ENCODE measurements at places on chromosomes 11 and 22.
A peak's percentile ranks its signal among the peaks of the same experiment; 100 is the strongest.

GRCh38 chr11:1755692-1756561, 5.5 kb upstream of the IFITM10 start:
- no peak for DNase-seq

DNA sequence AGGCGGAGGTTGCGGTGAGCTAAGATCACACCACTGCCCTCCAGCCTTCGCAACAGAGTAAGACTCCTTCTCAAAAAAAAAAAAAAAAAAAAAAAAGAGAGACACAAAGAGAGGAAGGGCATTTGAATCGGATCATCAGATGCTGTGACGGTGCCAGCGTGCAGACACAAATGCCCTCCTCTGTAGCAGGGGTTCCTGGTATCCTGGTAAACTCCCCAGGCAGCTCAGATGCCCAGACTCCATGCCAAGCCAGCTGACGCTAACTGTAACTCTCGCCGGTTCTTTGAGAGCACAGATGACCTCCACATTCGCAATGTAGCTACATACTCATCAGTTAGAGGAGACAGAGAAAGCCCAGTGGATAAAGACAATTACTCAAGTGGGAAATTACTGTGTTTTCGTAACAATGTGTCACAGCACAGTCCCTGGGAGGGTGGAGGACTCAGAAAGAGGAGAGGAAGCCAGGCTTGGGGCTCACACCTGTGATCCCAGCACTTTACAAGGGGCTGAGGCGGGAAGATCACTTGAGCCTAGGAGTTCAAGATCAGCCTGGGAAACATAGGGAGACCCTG, 153.1 kb downstream of the BRD1 start:
- no peak for DNase-seq

DNA sequence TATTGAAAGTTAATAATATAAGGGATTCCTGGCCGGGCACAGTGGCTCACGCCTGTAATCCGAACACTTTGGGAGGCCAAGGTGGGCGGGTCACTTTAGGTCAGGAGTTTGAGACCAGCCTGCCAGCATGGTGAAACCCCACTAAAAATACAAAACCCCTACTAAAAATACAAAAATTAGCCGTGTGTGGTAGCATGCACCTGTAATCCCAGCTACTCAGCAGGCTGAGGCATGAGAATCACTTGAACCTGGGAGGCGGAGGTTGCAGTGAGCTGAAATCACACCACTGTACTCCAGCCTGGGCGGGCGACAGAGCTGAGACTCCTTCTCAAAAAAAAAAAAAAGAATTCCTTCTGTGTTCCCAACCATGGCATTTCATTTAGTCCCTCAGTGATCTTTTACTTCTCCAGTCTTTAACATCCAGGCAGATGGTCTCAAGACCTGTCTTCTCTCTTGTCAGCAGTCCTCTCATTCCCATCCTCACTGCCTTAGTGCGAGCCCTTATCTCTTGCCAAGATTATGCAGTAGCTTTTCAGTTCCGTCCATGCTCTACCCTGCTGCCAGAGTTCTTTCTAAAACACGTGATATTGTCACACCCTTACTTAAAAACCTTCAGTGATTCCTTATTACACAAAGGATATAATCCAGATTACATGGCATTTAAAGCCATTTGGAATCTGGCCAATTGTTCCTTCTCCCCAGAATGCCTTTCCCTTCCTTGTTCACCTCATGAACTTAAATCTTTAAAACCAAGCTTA, 17.9 kb downstream of the RTN3 start:
- no peak for DNase-seq

DNA sequence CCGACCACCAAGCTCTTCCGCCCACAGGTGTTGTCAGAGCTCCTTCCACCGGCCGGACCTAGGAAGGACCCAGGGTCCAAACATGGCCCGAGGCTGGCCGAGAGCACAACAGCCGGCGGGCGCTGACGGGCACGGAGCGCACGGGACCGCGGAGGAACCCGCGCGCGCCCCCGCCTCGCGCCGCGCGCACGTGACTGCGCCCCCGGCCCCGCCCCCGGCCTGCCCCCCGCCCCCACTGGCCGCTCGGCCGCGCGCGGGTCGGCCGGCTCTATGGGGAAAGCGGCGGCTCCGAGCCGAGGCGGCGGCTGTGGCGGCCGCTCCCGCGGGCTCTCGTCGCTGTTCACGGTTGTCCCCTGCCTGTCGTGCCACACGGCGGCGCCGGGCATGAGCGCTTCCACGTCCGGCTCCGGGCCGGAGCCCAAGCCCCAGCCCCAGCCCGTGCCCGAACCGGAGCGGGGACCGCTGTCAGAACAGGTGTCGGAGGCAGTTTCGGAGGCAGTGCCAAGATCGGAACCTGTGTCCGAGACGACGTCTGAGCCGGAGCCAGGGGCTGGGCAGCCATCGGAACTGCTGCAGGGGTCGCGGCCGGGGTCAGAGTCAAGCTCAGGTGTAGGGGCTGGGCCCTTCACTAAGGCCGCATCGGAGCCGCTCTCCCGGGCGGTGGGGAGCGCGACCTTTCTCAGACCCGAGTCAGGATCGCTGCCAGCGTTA, at the start of gene OSBP2:
Gene OSBP2, plus strand, starts transcription at position 235 of the 711 bp plus-strand sequence. Its CDS starts 36 bp downstream, at position 271.
- peak; percentile 77 for DNase-seq

- no peak for DNase-seq
Measured at GRCh38 chr22:28609921-28610320, 69.7 kb downstream of the TTC28 start.

- no peak for DNase-seq
Measured at GRCh38 chr11:63888170-63889086, 28.5 kb downstream of the RCOR2 start.

- no peak for DNase-seq
Measured at GRCh38 chr11:110431051-110431672, 1.4 kb downstream of the FDX1 start.

DNA sequence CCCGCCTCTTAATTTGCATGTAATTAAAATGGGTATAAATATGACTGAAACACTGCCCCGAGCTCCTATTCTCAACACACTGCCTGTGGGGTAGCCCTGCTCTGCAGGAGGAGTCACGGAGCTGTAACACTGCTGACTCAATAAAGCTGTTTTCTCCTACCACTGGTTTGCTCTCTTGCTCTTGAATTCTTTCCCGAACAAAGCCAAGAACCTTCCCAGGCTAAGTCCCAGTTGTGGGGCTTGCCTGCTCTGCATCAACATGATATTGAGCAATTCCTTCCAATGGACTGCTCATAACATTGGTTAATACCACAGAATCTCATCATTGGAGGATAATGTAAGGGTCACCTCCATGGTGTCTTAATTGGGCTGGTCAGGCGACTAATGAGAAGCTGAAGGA, 114.4 kb downstream of the FBXO7 start:
- DNase-seq = no peak

DNA sequence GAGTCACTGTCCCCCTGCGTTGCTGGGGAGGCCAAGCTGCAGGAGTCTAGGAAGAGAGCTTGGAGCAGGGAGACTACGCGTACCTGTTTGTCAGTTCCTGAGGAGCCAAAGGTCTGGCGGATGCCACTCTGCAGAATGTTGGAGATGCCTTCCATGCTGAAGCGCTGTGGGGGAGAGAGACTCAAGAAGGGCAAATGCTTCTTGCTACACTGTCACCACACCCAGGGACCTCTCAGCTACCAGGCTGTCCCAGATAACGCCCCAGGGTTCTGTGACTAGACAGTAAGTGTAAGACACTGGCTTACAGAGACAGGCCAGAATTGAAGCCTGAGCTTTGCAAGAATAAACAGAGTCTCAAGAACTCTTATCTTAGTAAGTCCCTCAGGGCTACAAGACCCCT, 42.0 kb downstream of the FEZ1 start:
- DNase-seq = no peak

DNA sequence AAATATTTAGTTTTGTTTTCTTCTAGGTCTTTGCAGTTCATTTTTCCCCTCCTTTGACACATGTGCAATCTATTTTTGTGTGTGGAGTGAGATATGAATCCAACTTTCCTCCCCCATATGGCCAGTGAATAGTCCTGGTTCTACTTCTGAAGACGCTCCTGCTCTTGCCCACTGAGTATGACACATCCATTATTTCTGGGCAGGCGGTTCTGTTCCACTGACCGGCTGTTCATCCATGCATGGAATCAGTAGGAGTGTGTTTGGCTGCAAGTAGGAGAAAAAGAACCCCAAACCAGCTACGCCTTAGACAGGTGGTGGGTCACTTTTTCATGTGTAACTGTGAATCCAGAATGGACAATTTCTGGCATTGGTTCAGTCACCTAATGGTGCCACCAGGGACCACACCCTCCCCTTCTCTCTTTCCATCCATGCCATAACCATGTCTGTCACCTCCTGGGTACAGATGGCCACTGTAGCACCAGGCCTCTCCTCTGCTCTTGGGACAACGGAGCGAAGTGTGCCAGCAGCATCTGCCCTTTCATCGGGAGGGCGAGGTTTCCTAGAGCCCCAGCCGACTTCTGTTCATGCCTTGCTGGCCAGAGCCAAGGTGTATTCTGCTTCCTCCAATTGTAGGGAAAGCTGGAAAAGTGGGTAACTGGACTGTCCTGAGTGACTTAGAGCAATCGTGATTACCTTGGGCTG, 67.4 kb upstream of the SLC22A12 start:
- DNase-seq = no peak

GRCh38 chr11:66723693-66724092, 5.3 kb downstream of the SPTBN2 start:
- no peak for DNase-seq

DNA sequence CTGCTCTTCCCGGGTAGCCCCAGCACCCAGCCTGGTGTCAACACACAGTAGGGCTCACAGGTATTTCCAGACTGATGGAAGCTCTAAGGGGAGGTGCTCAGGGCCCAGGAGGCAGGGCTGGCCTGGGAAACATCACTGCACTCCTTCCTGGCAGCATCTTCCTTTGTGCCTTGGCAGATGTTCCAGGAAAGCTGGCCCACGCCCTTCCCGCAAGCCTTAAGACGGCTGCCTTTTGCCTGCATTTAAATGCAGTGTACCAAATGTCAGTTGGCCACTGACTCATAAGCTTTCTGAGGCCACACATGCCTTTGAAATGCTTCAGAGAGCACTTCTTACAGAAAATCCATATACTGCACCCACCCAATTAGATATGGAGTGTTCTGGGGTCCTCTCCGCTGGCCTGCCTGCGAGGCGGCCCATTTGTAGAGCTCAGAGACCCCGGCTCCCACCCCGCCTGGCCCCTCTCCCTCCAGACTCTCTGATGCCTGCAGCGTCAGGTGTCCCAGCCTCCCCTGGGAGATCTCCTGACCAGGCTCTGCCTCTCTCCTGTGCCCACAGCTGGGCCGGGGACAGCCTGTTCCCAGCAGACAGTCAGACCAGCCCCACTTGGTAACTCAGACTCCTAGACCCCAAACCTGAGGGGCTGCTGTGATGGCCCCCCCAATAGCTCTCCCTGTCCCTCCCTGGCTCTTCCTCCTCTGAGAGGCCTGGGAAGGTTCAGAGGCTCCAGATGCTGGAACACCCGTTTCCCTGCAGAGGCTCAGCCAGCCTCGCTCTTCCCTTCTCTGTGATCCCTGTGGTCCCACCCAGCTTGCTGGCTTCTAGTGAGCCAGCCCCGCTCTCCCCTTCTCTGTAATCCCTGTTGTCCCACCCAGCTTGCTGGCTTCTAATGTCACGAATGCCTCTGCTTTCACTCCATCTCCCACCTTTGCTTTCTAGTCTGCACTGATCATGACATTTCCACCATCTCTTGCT, 47.6 kb upstream of the THY1 start:
- no peak for DNase-seq

DNA sequence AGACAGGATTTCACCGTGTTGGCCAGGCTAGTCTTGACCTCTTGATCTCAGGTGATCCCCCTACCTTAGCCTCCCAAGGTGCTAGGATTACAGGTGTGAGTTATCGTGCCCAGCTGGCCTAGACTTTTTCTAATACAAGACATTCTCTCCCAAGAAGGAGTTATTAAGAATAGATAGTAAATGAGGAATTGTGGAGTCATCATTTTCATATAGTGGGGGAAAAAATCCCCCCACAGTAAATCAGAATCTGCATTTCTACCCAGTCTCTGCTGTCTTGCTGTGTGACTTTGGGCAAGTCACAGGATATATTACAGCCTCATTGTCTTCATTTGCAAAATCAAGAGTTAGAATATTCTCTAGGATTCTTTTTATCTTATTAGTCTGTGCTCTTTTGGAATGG, 21.6 kb downstream of the SLC6A5 start:
- DNase-seq = no peak

- no peak for DNase-seq
Measured at GRCh38 chr11:65416841-65417701, 5.5 kb upstream of the NEAT1 start.

DNA sequence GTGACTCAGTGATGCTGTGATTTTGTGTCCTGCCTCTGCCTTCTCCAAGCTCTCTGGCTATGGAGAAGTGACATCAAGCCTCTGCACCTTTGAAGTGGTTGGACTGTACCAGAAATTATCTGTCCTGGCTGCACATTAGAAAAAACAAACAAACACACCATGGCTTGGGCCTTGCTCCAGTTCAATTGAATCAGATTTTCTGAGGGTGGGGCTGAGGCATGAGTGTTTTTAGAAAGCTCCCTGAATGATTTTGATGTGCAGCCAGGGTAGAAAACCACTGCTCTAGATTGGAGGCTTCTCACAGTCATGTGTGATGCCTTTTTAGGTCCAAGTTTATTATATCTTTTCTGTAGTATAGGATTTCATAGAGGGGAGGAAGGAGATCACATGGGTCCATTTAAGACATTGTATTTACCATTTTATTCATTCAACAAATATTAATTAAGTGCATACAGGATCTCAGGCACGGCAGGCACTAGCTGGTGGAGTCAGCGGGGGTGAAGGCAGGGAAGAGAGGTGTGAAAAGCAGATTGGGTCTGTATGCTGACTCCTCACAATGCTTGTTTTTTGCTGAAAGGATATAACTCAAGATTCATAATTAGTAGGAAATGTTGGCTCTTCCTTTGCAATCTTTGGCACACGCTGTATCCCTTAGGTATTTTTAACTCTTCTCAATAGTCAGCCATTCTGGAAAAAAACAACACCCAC, 7.1 kb upstream of the VSTM5 start:
- no peak for DNase-seq

GRCh38 chr11:22304337-22304961, 33.7 kb upstream of the SLC17A6 start:
- peak; percentile 9 for DNase-seq

GRCh38 chr11:71364806-71365205, 83.4 kb downstream of the DHCR7 start:
- DNase-seq = no peak

GRCh38 chr11:44018127-44018521, 29.7 kb upstream of the ACCSL start:
- no peak for DNase-seq

- no peak for DNase-seq
Measured at GRCh38 chr11:116030697-116031331, 526.6 kb upstream of the CADM1 start.

DNA sequence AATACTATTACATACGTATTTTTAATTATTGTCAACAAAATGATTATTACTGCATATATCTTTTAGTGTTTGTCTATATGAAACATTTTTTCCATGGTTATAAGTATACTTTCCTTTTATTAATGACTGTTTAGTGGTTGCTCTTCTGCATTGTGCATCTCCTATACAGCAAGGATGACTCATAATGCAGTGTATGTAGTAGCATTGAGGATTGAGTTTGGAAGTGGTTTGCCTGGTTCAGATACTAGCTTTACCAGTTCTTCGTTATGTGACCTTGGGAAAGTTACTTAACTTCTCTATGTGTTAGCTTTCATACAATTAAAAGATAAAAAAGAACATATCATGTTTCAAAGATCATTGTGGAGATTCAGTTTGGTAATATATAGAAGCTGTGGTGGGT, 44.1 kb downstream of the CHORDC1 start:
- DNase-seq = no peak
